ENCODE measurements at places on chromosomes 12 and 14. TPM values are rescaled to one million over a fixed set of nuclear protein-coding genes. Genes with fewer than 3 reads are reported as not detected.

PTCSC3 gene
- not detected for total RNA-seq

LMNTD1 gene
- not detected for total RNA-seq

KRT73 gene
- total RNA-seq: not detected

GPR135 gene
- 1.3 TPM for total RNA-seq

NTF3 gene
- total RNA-seq: not detected

- no peaks in the 10 kb centered on the region for H3K4me1 ChIP-seq
- no peaks in the 10 kb centered on the region for H3K27me3 ChIP-seq
- no peak overlapping the region for H3K27ac ChIP-seq
- H3K4me3 ChIP-seq: no peak overlapping the region
- H3K36me3 ChIP-seq: no peaks in the 10 kb centered on the region
Observed at GRCh38 chr14:26218861-26219260, 379.0 kb downstream of the NOVA1 start.

DNA sequence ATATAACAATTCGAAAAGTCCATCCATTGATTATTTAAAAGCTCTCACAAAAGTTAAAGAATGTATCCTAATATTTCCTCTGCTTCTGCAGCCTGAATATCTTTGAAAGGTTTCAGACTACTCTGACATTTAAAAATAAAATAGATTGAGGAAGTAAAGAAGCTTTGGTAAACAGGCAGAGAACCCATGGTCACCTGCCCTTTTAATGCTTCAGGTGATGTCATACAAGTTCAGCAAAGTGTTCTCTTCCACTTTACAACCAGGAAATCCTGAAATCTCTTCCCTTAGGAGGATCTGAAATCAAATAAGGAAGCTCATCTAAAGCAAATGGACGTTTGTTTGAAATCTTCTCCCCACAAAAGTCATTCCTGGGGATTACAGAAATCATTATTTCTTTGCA, 322.4 kb downstream of the PDZRN4 start:
- H3K36me3 ChIP-seq: no peaks in the 10 kb centered on the region
- no peaks in the 10 kb centered on the region for H3K27me3 ChIP-seq
- no peak overlapping the region for H3K4me3 ChIP-seq
- no peaks in the 10 kb centered on the region for H3K4me1 ChIP-seq

- H3K4me1 ChIP-seq: no peaks in the 10 kb centered on the region
- no peak for DNase-seq
- H3K4me3 ChIP-seq: peak overlapping the region; percentile 46
- peaks cover 3% of the 10 kb centered on the region for H3K27me3 ChIP-seq
- no peaks in the 10 kb centered on the region for H3K36me3 ChIP-seq
Observed at GRCh38 chr12:1529862-1530591, 64.4 kb downstream of the FBXL14 start.
